ENCODE measurements at places on chromosomes 5 and 9. TPM values are rescaled to one million over a fixed set of nuclear protein-coding genes. Genes with fewer than 3 reads are reported as not detected.

Gene SAPCD2
- 10.4 TPM for total RNA-seq

Gene KIF4B
- total RNA-seq = not detected

Gene ZDHHC11B
- under 0.01 TPM for total RNA-seq

Gene TMEM232
- total RNA-seq = 4.8 TPM

Gene PPP2R2B
- total RNA-seq = not detected

Gene DRD1
- not detected for total RNA-seq

Gene NPDC1
- 14.6 TPM for total RNA-seq

Gene IFNA13
- not detected for total RNA-seq

Data from regular cardiac myocyte (primary cell).